Tibial nerve (tissue), 4 donors: ENCODE measurements at places on chromosomes 5 and 9. TPM values are rescaled to one million over a fixed set of nuclear protein-coding genes. Genes with fewer than 3 reads are reported as not detected.
A peak's percentile ranks its signal among the peaks of the same experiment; 100 is the strongest.

The ZBTB6 gene
- 12.3 TPM for total RNA-seq

The IL3 gene
- not detected for total RNA-seq

The LCN1 gene
- not detected for total RNA-seq

The OGN gene
- 4.2 TPM for total RNA-seq

The SMIM32 gene
- not detected for total RNA-seq

The PGM5 gene
- 43.1 TPM for total RNA-seq

The MYMK gene
- 8.3 TPM for total RNA-seq

The TMEM215 gene
- 18.6 TPM for total RNA-seq

The TLR4 gene
- 19.4 TPM for total RNA-seq

The SH2D3C gene
- total RNA-seq = 4.2 TPM

The SLC23A1 gene
- not detected for total RNA-seq

The ENTPD2 gene
- total RNA-seq = 20.1 TPM

The CYLC2 gene
- total RNA-seq = not detected

The SLC6A3 gene
- 0.20 TPM for total RNA-seq

The PHF2 gene
- total RNA-seq = 39.0 TPM

GRCh38 chr9:38371495-38371894 lies 21.0 kb upstream of the ALDH1B1 start:
- DNase-seq = no peak

DNA sequence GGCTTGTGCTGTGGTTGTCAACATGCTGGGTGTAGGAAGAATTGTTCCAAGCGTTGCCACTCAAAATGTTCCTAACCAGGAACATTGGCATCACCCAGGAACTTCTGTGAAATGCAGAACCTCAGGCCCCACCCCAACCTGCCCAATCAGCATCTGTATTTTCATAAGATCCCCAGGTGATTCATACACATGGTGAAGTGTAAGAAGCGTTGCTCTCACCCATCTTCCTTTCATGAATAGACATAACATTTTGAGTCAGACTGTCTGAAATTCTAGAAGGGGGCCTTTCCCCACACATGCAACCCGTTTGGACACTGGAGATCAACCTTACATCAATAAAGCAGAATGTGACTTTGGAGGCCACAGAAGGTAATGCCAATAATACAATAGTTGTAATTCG lies 9.3 kb upstream of the AFAP1L1 start:
- DNase-seq = no peak

- DNase-seq = no peak
Measured at GRCh38 chr5:127386557-127386956, 96.0 kb downstream of the MEGF10 start.

DNA sequence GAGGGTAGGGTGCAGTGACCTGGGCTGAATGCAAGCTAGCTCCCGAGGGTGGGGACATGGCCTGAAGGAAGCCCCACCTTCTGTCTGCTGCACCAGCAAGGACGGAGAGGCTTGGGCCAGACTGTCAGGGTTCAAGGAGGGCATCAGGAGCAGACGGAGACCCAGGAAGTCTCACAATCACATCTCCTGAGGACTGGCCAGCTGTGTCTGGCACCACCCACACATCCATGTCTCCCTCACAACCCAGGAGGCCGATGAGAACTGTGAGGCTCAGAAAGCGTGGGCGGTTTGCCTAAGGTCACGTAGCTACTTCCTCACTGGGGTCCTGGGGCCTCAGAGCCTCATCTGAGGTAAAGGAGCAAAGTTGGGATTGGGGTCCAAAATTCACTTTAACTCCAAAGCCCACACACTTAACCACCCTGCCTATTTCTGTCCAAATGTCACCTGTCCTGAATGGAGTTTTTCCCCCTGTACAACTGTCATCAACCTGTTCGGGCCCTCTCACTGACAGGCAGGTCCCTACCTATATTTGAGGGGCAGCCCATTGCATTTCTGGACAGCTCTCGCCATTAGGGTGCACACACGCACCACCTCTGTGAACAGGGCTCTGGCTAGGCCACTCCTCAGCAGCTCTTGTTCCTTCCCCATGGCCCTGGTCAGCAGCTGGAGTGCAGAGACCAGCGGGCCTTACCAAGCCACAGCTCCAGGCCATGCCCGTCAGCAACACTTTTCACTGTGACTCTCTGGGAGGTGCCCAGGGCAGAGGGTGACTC lies 3.4 kb downstream of the IL13 start:
- DNase-seq = no peak

- DNase-seq = no peak
Measured at GRCh38 chr9:1490341-1491232, 440.4 kb downstream of the DMRT2 start.

DNA sequence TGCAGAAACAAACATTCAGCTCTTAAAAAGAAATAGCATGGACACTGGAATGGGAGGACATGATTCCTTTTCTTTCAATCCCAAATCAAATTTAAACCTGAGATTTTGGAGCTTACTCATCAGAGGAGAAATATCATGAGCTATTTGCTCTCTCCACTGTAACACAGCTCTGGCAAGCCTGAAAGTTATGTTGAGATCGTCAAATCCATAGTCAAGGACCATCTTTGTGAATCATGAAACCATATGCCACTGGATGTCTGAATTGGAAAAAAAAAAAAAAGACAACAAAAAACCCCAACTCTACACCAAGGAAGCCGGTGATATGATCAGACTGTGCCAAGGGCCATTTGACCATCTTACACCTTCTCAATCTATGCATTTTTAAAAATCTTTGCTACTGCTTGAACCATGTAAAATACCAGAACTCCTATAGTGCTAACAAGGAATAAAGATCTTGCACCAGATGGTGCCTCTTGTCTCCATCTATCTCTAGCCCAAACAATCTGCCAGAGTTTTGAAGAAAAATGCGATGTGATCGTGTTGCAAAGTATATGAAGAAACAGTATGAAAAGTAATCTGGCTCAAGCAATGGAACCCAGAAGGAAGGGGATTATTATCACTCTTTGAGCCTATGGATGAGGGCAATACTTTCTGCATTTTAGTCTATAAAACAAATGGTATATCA lies 138.1 kb upstream of the MEF2C start:
- DNase-seq = no peak

DNA sequence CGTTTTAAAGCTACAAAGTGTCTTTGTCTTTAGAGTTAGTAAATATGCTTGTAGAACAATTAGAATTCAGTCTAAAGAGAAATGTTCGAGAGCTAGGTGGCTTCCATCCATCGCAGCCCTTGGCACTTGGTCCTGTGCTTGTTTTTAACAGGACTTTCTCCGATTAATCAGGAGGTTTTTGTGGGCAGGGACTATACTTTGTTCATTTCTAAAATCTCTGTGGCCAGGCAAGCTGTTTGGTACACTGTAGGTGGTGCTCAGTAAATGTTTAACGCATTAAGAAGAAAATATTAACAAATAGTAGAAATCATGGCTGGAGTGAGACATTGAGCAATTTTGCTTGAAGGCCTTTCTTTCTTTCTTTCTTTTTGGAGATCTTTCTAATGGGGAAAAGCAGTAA lies 20.8 kb downstream of the AGXT2 start:
- no peak for DNase-seq

DNA sequence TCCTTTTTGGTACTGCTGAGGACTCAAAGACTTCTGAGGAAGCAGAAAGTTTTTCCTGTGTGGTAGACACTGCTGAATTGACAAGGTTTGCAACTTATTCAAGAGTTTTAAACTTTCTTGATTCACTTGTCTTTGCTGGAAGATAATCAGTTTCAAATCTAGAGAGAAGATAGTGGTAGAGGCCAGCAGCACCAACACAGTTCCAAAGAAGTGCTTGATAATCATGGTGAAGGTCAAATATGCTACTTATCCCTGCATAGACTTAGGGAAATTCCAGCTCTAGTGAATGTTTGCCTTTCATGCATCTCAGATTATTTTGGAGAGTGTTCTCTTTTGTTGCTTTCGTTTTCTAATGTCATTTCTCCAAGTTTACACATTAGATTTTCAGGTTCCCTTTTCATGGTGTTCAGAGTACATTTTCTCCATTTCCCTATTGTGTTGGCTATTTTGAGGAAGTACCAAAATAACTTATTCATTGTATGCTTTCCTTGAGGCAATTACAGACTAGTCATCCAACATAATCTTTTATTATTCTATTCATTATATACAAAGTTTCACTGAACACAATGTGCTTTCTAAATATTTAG lies 550 bp downstream of the IFNE start:
- DNase-seq = no peak

GRCh38 chr5:65625743-65626142 lies 916 bp downstream of the SHLD3 start:
- no peak for DNase-seq

GRCh38 chr5:73338256-73339050 lies 110.1 kb downstream of the FOXD1 start:
- peak; percentile 62 for DNase-seq

DNA sequence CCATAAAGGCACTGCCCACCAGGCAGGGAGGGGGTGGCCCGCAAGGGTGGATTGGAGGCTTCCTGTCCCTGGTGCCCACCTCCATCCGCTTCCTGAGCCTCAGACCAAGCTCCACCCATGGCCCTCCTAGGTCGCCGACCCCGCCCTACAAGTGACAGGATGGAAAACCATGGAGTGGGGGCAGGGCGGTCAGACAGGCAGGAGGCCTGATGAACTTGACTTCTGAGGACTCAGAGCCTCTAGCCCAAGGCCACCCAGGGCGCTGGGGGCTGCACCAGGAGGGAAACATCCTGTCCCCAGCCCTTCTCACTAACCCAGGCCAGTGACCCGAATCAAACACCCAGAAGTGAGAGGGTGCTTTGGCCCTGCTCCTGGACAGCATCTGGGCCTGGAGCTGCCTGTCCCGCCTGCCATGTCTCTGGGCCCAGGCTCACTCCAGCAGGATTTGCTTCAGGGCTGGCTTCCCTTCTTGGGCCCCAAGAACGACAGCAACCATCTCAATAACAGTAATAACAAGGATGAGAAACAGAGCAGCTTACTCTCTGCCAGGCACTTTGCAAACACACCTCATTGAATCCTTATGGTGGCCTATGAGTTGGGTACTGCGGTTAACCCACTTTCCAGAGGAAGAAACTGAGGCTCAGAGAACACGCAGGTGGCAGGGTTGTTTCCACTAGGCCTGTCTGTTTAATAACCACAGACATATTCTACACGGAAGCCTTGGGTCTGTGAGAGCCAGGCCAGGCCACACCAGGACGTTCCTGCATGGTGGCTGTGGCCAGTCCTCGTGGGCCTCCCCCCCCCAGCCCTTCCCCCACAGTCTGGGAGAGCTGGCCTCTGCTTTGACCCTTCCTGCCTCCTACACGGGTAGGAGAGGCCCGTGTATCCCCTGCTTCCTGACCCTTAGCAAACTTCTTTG lies 4.4 kb upstream of the ST6GALNAC6 start:
- DNase-seq = peak; percentile 82

- DNase-seq = peak; percentile 40
Measured at GRCh38 chr5:151628112-151628823, 37.1 kb upstream of the FAT2 start.

- no peak for DNase-seq
Measured at GRCh38 chr5:36521838-36522745, 84.3 kb upstream of the SLC1A3 start.

- no peak for DNase-seq
Measured at GRCh38 chr9:84325347-84325973, 15.1 kb downstream of the SLC28A3 start.

- DNase-seq = no peak
Measured at GRCh38 chr5:3354606-3355005, 241.0 kb upstream of the IRX1 start.

- no peak for DNase-seq
Measured at GRCh38 chr9:73091909-73092308, 59.8 kb upstream of the ANXA1 start.

GRCh38 chr9:114606597-114607207 lies 4.4 kb upstream of the TMEM268 start:
- peak; percentile 23 for DNase-seq

- no peak for DNase-seq
Measured at GRCh38 chr9:88399966-88400365, 11.7 kb downstream of the SPIN1 start.

DNA sequence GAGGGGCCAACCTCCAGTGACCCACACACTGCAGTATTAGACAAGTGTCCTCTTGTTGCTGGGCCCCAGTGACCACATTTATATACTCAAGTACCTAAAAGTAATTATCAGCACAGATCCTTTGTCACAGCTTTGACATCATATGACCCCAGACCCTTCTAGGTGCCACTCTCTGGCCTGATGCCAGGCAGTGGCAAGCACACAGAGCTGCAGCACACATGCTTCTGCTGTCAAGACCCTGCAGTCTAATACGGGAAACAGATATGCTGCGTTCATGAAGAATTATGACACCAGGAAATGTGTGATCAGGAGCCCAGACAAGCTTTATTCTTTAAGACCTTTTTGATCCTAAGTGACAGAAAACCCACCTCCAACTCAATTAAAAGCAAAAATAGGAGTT lies 63.8 kb upstream of the AFAP1L1 start:
- DNase-seq = no peak

DNA sequence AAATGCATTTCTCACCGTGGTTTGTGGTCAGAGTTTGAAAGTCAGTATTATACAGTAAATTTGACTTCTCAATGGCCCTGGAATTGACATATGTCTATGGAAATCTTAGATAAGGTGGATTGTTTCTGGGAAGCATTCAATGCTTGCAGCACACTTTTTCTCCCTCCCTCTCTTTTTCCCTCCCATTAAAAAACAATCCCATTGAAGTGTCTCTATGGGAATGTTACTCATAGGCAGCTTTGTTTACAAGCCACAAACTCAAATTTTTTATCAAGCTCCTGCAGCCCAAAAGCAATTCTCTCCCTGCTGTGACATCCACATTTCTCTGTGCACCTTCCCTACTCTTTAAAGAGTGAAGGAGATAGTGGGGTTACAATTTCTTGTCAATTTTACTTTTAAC lies 292.1 kb downstream of the ARRDC3 start:
- DNase-seq = no peak

DNA sequence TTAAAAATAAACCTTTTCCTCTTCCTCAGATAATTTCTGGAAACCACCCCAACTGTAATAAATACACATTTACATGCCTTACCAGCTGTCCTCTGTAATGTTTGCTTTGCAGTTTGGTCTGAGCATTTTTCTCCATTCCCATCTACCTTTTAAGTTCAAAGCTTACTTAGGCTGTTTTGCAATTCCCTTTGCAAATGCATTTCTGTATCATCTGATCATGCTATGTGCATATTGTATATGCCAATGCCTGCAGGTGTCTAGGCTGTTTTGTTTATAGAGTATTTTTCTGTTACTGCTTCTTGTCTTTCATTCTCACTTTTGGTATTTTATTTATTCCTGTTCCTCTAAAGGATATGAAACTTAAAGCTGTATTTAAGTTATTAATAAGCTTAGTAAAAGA lies 86.3 kb downstream of the SLC44A1 start:
- DNase-seq = no peak

GRCh38 chr9:87461256-87461655 lies 36.4 kb upstream of the DAPK1 start:
- DNase-seq = no peak

DNA sequence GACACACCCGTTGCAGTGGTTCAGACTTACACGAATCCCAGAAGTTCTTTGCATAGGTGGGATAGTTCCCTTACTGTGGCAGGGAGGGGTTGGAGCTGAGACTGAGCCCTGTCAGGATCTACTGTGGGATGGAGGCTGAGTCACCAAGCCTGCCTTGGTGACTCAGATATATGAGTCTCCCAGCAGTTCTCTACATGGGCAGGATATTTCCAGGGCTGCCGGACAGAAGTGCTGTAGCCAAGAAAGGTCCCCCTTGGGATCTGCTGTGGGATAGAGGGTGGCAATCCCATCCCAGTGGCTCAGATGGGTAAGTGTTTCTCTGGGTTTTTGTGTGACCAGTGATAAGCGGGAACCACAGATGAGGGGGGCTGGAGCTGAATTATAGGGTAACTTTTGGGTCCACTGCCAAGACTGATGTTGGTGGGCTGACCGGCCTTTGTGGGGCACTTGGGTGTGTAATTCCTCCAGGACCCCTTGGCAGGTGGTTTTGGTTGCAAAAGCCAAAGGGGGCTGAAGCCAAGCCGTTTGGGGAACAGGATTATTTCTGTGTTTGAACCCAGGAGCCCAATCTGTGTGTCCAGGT lies 18.7 kb downstream of the XRCC4 start:
- no peak for DNase-seq
